Activated naive CD8-positive, alpha-beta T cell treated with anti-CD3 and anti-CD28 coated beads, Interleukin-2, amount 50 U/mL, for 24 hours (primary cell): ENCODE measurements at places on chromosomes 11 and 22.

DNA sequence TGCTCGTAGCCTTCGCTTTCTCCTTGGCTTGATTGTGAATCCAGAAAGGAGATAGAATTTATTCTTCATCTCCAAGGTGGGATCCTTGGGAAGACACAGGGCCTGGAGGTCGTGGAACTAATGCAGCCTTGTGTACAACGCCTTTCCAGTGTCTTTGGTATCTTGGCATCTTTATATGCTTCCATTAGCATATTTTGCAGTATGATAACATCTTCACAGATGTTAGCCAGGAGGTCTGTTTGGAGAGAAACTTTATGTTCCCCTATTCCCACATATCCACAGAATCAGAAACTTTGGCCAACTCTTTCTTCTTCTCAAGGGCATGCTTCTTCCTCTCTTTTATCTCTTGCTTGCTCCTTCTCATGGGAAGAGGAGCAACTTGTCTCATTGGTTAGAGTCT is 101.2 kb downstream of the TRIM44 start:
- no peak for DNase-seq

DNA sequence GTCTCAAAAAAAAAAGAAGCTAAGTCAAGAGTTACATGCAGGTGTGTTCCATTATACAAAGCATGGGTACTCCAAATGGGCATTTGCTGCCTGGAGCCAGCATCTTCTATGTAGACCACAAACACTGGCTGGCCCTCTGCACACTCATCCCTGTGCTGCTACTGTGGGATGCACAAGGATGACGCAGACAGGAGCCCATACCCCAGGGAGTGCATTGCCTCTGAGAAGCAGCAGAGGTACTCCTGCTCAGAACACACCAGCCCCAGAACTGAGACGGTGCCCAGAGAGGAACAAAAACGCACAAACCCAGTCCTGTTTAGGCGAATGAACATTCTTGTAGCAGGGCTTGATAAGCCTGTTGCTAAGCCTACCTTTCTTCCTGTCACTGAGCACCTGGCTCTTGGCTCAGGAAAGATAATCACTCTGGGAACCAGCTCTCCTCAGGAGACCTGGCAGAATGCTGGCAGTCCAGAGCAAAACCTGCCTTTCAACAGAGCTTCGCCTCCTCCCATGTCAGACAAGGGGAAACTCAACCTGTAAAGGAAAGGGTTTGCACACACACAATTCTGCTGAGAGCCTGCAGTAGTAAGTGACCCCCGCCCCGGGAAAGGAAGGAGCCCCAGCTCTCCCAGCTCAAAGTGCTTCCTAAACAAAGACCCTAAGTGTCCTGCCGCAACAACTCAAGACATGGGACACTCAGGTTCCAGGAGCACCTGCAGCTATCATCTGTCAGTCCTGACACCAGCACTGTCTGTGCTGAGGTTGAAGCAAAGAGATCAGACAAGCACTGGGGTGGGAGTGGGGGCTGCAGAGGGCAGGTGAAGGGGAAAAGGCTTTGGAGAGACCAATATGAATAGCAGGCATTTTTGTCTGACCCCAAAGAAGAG is 145.7 kb downstream of the TENM4 start:
- DNase-seq, result no peak

DNA sequence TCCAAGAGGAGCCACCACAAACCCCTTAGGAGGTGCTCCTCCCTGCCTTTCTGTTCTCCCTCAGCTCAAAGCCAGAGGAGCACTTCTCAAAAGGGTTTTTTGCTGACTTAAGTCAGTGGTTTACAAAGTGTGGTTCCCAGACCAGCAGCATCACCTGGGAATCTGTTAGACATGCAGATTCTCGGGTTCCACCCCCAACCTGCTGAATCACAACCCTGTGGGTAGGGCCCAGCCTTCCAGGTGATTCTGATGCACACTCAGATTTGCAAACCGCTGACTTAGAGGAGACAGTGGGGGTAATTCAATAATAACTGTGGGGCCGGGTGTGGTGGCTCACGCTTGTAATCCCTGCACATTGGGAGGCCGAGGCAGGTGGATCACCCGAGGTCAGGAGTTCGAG is 22.8 kb downstream of the CREB3L1 start:
- no peak for DNase-seq

DNA sequence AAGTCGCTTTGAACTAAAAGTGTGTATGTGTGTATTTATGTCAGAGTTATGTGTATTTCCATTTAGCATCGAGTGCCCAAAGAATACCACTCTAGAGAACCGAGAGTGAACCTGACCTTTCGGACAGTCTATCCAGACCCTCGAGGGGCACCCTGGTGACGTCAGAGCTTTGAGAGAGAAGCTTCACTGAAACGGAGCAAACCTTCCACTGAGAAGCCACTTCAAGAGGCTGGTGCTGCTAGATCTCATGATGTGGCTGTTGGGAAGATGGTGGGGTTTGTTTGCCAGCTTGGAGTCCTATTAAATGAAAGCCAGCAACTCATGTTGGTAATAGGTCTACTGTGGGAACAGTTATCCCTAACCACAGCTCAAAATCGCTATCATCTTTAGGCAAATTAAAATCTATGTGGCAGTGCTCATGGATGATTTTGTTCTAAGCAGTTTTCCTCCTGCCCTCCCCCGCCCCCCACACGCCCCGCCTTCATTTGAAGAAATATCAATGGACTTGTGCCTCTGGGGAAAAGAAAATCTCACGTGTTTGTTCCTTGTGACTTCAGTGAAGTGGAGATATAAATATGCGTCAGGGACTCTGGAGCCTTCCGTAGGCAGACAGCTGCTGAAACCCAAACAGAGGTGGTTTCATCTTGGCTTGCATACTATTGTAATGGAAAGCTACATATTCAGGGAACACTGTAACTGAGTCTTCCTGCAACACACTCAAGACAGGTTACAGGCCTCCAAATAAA is 22.4 kb upstream of the C11orf96 start:
- DNase-seq, result no peak

GRCh38 chr11:46900091-46900746 is 18.1 kb downstream of the LRP4 start:
- no peak for DNase-seq

DNA sequence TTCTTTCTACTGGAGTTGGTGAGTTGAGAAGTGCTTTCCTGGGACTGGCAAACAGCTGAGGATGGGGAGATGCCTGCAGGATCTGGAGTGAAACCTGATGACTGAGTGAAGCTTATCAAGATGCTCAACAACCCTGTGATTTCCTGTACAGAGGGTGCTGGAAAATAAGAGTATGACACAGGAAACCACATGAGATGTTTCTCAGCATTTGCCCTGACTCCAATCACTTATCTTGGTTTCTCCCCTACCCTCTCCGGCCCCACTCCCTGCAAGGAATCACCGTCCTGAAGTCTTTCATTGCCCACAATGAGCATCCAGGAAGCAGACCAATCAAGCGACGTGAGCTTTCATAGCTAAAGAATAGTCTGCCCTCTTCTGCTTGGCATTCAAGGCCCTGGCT is at the start of gene MRGPRX2:
TSS of gene MRGPRX2 (minus strand) at position 89 of the 400 bp plus-strand sequence. CDS start 4,315 bp downstream, outside the sequence.
- DNase-seq, result peak; percentile 18

DNA sequence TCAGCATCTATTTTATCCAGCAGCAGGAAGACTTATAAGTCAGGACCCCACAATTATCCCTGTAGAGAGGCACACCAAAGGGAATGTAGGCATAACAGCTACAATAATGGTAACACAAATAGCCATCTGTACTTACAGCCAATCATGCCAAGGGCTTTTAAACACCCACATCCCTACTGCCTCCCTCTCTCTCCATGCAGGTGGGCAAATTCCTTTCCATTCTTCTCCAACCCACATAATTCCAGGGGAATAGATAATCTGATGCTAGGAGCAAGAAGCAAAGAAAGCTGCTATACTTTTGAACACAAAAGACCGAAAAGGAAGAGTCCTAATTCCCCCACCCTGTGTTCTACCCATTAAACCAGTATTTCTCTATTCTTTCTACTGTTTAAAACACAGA is 46.7 kb downstream of the RBFOX2 start:
- DNase-seq, result no peak
